ENCODE measurements at places on chromosomes 5 and 9.

- no peak for DNase-seq
These were observed 1.7 kb downstream of the CNOT8 start for GRCh38 chr5:154860123-154860522.

DNA sequence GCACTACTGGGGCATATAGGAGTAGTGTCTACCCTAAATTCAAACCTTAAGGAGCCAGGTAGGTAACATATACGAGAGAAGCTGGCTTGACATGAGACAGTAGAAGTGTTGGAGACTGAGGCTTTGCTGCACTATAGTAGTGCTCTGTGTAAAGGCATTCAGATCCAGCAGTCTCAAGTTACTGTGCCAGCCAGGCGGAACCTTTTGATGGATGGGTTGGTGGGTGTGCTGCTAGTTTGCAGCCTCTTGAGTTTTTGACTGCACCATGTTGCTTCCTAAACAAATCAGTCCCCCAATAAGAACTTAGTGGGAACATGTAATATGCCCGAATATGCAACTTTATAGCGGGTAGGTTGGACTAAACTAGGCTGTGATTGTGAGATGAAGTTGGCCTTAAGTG lies 1.5 kb downstream of the CLTA start:
- no peak for DNase-seq

DNA sequence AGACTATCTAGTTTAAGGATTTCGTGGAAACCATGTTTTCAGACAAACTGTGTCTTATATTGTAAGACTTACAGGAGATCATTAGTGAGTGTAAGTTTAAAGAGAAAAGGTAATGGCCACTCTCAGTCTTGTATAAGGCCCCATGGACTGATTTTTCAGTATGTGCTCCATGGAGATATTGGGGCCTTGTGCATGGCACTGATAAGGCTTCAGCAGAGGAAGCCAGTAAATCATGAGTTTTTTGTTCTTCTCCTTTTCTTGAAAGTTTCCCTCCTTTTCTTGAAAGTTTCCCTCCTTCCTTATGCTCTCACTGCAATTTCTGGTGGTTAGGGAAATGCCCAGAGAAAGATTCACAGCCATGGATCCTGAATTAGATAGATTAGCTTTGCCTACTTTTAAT lies 471.3 kb downstream of the LRRC70 start:
- no peak for DNase-seq

DNA sequence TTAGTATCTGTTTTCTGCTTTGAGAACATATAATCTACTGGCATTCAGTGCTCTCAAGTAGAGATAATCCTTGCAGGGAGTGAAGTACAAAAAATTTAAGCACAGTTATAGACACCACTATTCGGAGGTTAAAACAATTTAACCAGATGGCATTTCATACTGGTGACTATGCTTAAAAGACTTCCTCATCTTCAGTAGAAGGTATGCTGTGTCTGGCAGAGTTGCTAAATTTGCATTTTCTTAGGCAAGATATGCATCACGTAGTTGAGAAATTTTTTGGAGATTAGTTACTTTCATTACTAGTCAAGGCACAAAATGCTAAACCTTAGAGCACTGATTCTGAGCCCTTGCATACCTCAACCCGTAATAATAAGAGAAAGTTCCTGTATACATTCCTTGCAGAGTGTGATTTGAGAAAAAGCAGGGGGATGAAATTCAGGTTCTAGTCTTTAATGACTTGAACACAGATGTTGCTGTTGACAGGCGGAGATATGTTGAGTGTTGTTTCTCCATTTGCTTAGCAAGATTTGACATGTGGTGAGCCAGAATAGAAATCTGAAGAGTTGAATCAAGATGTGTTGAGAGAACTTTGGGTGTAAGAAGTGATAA lies 70.8 kb upstream of the STARD4 start:
- no peak for DNase-seq

GRCh38 chr5:4405614-4406219 lies 734.4 kb upstream of the ADAMTS16 start:
- no peak for DNase-seq

DNA sequence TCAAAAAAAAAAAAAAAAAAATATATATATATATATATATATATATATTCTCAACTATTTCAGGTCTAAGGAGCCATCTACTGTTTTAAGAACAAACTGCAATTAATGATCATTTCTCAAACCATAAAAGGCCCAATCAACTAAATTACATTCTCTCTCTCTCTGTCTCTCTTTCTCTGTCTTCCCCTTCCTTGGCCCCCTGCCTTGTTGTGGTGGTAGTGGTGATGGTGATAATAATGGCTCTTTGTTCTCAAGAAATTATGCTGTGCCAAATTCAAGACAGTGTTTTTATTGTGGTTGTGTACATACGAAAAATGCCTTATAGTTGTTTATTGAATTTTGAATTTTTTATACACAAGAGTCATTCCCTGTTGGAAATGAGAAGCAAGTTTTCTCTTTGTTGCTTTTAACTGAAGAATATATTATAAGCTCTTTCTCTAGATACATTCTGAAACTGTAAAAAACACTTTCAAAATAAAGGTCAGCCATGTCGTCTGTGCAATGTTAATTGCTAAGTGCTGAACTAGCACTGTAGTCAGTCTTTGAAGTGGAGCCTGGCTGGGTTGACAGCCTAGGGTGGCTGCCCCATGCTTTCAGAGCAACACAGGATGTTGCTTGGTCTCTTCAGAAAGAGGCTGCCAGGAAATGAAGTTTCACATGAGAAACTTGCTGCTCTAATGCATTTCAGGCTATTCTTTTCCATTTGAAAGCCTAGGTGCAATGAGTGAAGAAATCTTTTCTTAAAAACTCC lies 96.0 kb downstream of the HINT1 start:
- DNase-seq = peak; percentile 48

DNA sequence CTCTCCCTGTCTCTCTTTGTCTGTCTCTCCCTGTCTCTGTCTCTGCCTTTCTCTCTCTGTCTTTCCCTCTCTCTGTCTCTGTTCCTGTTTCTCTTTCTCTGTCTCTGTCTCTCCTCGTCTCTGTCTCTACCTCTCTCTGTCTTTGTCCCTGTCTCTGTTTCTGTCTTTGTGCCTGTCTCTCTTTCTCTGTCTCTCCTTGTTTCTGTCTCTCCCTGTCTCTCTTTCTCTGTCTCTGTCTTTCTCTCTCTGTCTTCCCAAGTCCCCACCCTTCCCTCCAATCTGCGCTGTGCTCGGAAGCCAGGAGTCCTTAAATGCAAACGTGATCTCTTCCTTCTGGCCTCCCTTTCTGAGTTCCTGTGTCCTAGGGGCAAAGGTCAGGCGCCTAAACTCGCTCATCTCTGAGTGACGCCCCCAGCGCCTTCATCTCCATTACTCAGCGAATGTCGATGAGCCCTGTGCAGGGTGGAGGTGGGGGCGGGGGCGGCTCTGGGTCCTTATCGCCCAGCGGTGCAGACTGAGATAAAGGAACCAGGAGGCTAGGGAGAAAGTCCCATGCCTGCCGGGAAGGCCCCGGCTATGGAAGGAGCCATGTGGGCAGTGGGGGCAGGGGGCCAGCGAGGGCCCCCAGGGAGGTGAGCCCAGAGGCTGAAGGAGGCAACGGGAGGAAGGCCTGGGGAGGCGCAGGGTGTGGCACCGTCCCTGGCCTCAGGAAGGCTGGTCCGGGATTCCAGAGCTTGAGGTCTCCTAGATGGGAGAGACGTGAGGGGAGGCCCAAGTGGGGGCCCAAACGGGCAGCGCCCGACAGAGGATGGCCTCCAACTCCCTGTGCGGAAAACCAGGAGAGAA lies 1.5 kb upstream of the SLC6A19 start:
- no peak for DNase-seq

DNA sequence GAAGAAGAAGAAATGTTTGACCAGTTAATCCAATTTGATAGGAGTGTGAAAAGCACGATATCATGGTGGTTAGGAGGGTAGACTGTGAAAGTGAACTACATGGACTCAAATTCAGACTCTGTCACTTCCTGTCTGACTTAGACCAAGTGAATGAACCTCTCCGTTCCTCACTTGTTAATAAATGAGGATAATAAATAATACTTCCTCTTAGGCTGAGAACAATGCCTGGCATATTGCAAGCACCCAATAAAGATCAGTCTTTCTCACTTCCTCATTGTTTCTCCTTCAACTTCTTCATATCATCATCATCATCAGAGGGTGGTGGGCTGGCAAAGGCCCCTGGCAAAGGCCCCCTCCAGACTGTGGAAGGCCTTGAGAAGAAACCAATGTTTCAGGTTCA lies 148.7 kb downstream of the CDK5RAP2 start:
- no peak for DNase-seq

- no peak for DNase-seq
These were observed 80.4 kb downstream of the LRSAM1 start for GRCh38 chr9:127531676-127532075.

GRCh38 chr5:157024208-157024959 lies 34.5 kb downstream of the HAVCR1 start:
- no peak for DNase-seq

GRCh38 chr5:36442796-36443195 lies 141.1 kb upstream of the RANBP3L start:
- DNase-seq = no peak

DNA sequence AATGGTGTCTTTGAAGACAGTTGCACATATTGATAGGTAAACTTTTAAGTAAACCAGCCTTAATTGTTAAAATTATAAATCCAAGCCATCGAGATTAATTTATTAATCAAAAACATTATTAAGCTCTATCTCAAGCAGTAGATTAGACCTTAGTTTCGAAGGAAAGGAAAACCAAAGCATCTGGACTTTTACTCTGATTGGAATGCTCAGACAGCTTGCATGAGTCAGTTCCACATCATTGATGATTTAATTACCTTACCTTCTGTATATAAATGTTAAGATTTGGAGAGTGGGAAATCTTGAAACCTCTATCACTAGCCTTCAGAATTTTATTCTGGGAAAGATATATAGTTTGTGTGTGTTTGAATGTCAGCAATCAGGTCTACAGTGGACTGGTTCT lies 23.9 kb downstream of the DCP2 start:
- no peak for DNase-seq

DNA sequence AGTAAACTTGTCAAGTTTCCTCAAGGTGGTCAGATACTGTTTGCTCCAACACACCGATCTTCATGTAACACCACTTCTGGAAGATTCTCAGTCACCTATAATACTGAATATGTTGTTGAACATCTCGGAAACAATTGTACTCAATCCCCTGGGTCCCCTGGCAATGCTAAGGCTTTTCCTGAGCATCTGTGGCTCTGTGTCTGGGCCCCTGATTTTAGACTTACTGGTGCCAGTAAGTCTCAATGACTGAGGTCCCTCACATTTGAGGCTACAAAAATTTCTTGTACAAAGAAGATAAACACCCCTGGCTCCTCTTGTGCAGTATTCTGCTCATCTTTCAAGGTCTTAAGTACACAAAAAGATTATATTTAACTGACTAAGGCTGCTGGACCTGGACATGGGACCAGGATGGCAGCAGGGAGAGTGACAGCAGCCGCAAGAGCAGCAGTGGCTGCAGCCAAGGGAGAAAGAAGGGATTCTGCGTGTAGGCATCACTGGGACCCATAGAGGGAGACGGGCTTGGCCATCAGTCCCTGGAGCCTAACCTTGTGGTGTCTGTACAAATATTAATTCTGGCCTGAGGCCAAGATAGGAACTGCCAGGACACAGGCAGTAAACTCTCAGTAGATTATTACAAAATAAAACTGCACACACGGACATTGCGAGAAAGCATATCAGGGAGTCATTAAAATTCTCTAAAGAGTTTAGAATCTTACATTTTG lies 49.0 kb upstream of the TNPO1 start:
- DNase-seq = no peak

DNA sequence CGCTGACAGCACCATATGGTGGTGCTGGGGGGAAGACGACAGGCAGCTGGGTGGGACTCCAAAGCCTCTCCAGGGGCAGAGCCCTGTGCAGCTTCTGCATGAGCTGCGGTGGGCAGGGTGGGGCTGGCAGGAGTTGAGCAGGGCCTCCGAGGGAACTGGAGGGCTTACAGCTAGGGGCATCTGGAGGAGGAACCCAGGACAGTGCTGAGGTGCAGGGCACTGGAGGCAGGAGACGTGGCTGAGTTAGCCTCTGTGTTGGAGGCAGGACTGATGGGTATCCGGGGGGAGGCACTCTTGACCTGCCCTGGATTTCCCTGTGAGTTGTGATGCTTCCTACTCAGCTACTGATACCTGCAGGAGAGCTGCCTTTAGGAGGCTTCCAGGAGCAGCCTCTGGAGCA lies 45.0 kb downstream of the TENT4A start:
- DNase-seq = no peak

DNA sequence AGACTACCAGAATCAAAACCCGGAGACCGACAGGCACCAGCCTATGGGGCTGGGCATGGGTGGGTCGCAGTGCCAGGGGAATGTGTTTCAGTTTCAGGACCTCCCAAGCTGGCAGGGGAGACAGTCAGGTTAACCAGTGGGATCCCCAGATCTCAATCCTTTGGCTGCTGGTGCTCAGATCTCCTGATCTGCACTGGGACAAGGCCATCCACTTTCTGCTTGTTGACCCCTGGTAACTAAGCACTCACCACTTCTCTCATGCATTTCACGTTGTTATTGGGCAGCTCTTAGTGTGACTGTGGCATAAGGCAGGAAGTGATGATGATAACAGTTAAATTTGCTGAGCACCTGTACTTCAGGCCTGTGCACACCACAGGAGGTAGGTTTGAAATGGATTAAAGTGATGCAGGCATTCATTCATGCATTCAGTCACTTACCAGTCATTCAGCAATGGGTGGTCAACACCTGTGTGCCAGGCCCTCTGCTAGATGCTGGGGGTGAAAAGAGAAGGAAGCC lies 42.1 kb upstream of the STXBP1 start:
- peak; percentile 48 for DNase-seq

GRCh38 chr9:109812818-109813281 lies 32.9 kb downstream of the PALM2AKAP2 start:
- DNase-seq = no peak

DNA sequence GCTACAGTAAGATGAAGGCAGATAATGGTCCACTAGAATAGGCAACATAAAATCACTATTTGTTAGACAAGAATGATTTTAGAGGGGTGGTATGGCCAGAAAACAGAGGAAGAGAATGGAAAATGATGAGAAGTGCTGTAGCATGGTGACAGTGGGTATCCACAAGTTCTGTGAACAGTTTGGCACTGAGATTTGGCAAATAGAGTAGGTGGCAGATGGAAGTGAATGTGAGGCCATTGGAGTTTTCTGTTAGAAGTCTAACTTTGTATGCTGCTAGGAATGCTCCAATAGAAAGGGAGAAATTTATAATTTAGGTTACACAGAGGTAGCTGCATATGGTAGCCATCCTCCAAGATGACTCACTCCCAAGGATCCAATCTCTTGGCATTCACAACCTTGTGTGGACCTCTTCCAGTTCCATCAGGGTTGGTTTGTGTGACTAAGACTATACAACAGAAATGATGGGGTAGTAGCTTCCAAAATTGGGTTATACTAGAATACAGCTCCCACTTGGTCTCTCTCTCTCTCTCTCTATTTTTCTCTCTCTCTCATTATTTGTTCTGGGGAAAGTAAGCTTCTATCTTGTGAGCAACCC lies 646.9 kb upstream of the ZNF608 start:
- no peak for DNase-seq

DNA sequence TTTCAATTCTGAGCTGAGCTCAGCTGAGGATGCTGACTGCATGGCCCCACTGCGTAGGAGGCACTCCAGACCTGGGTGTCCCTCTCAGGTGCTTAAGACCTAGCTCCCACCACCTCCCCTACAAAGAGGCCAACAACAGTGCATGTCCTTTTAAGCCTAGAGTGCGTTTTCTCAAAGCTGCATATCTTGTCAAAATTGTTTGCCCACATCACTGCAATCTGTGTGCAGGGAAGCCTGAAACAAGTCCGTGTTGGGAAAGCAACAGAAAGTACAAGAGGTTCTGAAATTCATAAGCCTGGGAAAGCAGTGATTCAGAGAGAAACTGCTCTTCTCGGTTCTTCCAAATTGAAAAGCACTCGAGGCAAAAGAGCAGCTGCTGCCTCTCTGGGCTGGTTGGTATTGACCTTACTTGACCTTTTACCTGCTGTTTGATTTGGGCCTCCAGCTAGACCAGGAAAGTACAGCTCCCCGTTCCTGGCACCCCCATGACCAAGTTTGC lies 238.4 kb downstream of the NR2F1-AS1 start:
- no peak for DNase-seq
